ENCODE measurements at places on chromosomes 7 and 10.

DNA sequence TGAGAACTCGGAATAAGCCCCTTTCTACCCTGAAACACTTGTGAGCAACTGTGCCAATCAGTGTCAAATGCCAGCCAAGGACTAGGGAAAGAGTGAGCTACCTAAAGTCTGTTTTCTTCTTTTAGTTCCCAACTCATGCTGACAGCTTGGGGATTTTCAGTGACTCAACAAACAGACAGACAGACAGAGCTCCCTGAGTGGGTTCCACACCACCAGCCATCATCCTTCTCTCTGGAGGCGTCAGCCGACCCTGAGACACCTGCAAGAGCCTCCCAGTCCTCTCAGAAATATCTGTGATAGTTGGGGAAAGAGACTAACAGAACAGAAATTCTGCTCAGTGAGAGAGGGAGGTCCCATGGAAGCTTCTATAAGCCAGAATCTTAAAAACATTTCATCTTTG lies 49.5 kb downstream of the GATA3 start:
- DNase-seq = no peak

GRCh38 chr10:15625261-15625660 lies 94.5 kb downstream of the ITGA8 start:
- no peak for DNase-seq

GRCh38 chr10:128047991-128048818 lies 78.0 kb downstream of the MKI67 start:
- DNase-seq = peak; percentile 64

GRCh38 chr7:78712111-78712510 lies 741.4 kb downstream of the MAGI2 start:
- no peak for DNase-seq

Data from fibroblast of lung (primary cell).